Stimulated activated CD8-positive, alpha-beta memory T cell treated with anti-CD3 and anti-CD28 coated beads, Interleukin-4, amount 100 ng/mL, for 48 hours (primary cell): ENCODE measurements at places on chromosomes 6 and 20.

GRCh38 chr6:169474362-169474761, 220.7 kb upstream of the THBS2 start:
- DNase-seq = no peak

DNA sequence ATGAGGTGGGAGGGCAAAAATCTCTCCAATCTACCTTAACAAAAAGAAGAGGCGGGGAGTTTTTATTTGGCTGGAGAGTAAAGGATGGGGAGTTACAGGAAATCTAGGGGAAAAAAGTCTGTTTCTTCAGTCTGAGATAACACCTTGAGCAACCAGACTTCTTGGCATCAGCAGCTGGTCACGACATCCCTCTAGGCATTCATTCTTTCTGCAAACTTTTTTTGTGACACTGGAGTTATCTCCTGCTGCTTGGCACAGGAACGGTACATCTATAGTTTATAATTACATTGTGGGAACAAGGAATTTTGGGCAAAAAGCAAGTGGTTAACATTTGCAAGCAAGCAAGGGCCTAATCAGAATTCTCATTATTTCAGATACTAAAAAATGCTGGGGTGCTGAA, 50.6 kb upstream of the IFNGR1 start:
- no peak for DNase-seq

DNA sequence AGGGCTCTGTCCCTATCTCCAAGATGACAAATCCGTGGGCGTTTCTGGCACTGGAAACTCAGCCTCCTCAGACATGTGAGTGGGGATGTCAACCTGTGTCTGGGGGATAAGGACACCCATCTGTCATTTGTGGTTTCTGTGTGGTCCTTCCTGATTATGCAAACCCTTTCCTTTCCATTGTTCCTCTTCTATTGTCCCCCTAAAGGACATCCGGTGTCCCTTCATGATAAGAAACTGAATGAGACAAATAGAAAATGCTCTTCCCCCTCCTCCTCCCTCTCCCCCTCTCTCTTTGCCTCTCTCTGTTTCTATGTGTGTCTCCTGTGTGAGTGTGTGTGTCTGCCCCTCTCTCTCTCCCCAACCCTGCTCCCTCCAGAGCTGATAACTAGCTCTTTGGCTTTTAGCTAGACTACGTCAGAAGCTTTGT, 11.5 kb upstream of the GLP1R start:
- DNase-seq = no peak

DNA sequence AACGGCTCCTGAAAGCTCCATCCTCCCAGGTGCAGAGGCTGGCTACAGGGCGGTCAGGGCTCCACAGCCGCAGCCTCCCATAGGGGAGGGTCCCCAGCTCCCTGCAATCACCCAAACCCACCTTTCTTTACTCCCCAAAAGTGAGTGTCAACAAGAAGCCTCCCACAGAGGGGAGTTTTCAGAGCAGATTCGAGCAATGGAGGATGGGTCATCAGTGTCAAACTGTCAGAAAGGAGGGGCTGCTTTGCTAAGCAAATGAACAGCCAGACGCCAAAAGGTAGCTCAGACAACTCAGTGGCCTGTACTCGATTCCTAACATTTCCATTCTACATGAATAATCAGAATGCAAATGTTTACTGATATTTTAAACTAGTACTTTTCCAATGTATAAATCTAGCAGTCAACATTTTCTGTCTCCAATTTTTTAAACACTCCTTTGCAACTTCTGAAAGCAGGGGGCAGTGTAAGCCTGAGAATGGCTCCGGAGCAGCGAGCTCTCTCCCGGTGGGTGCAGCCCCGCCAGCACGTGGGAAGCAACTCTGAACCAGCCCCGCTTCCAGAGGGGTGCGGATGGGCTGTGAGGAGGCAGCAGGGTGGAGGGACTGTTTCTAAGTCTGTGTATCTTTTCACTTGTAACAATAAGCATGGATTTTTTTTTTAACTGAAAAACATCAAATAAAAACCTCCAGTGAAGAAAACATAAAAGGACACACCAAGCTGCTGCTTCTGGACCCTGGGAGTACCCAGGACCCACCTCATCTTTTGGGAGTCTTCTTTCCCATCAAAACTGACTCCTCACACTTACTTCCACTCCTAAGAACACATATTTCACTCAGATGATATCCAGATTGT, 54.9 kb downstream of the TAF4 start:
- peak; percentile 68 for DNase-seq

- no peak for DNase-seq
These were observed 11.7 kb upstream of the HS3ST5 start for GRCh38 chr6:114354482-114354881.

GRCh38 chr6:24766680-24767462, 7.9 kb upstream of the GMNN start:
- DNase-seq = no peak

DNA sequence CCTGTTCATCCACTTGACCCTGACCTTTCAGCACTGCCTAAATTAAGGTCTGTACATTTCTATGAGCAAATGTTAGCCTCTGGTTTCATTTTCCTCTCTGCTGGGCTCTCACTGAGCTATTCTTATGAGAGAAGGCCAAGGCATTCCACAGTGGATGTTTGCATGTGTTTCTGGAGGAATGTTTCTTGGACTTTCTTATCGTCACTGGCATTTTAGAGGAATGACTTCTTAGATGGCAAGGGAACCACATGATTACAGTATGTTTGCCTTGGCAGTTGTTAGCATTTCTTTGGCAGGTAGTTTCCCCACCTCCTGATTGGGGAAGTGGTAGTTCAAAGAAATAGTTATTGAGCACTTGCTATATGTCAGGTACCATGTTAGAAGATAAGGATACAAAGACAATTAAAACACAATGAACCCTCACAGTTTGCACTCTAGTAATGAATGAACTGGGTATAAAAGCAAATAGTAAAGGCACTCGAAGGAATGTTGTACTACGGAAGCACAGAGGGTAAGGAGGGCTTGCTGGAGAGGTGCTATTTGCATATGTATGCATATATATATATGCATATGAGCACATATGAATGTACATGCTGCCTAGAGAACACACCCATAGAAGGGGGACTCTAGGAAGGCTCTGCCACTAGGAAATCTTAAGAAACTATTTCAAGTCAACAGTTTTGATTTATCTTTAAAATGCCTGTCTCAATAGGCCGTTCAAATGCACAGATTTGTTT, 307.4 kb downstream of the EYA4 start:
- no peak for DNase-seq

GRCh38 chr20:8454137-8454712, 322.2 kb downstream of the PLCB1 start:
- DNase-seq = peak; percentile 24

DNA sequence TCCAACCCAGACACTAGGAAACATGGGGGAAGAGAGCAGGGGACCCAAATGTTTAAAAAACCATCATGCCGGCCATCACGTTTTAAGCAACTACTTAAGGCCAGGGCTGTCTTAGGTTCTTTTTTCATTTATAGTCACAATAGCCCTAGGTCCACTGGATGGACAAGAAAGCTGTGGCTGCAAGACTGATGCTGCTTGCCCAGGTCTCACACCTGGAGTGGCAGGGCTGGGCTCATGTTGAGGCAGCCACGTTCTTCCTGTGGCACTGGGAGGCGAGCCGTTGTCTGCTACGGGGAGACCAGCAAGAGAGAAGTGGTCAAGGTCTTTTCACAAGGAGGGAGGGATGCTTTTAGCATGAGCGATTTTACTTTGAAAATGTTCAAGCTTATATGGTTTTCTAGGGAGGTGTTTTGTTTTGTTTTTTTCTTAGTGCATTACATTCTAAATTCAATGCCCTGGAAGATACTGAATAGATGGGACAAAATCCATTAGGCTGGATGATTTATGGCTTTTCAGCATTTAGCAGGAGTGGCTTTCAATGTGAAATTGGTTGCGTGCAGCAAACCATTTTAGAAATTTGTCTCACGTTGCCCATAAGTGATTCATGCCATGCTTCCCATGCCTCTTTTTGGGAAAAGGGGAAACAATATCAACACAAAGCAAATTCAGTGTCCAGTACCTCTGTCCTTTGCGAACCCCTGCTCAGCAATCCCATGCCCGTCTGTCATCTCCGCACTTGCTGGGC, 106.6 kb upstream of the SNX9 start:
- DNase-seq = no peak

- DNase-seq = peak; percentile 72
These were observed 17.6 kb downstream of the PLAGL2 start for GRCh38 chr20:32189691-32190615.

GRCh38 chr6:35776364-35777215, at the start of gene CLPSL2:
CLPSL2 (plus strand) TSS chr6:35776598; CDS start chr6:35776619, 21 bp downstream.
- DNase-seq = no peak

DNA sequence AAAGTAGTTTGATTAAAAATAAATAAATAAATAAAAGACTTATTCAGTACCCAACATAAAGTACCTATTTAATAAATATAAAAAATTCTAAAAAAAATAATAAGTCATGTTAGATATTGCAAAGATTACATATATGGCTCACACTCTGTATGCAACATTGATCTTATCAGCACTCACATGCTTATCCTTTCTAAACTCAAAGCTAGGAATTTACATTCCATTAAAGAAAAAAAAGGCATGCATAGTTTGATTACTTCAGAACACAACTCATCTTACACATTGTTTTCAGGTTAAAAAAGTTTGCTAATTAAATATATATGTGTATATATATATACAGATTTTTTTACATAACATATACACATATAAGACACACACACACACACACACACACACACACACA, 96.4 kb downstream of the FILIP1 start:
- no peak for DNase-seq

GRCh38 chr6:106122938-106123656, 37.0 kb downstream of the PRDM1 start:
- DNase-seq = no peak

- DNase-seq = no peak
These were observed 18.5 kb downstream of the DST start for GRCh38 chr6:56624046-56624727.

- DNase-seq = no peak
These were observed 26.7 kb downstream of the FOXO3 start for GRCh38 chr6:108587258-108588059.

DNA sequence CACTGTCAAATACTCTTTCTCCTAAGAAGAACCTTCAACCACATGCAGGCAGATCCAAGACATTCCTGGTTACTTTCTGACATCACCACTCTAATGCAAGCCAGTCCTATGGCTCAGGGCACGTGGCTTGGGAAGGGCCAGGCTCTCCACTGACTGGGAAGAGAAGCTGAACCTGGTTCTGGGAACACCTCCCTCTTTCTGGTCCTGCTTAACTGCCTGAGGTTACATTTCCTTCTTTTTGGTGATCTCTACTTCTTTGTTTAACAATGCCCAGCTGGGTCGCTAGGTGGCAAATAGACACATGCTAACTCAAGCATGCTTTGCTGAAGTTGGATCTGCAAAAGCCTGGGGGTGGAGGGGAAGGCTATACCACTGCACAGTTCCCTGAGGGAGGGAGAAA, 249.8 kb downstream of the GMDS start:
- no peak for DNase-seq

DNA sequence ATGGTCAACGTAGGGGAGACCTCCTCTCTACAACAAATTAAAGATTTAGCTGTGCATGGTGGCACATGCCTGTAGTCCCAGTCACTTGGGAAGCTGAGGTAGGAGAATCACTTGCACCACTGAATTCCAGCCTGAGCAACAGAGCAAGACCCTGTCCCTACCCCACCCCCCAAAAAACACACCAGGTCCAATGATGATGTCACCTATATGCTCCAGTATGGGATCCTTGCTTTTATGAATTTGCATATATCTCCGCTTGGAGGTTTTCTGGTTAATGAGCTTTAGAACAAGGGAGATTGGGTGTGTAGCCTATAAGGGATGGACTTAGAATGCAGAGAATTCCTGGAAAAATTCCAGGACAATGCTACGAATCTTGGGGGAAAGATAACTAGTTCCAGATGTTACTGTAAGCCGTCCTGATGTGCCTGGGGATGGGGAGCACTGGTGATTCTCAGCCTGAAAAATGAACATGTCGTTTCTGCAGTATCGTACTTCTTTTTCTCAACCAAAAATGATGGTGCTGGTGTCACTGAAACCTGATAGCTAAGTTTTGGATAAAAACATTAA, 61.1 kb downstream of the ZBTB2 start:
- no peak for DNase-seq

DNA sequence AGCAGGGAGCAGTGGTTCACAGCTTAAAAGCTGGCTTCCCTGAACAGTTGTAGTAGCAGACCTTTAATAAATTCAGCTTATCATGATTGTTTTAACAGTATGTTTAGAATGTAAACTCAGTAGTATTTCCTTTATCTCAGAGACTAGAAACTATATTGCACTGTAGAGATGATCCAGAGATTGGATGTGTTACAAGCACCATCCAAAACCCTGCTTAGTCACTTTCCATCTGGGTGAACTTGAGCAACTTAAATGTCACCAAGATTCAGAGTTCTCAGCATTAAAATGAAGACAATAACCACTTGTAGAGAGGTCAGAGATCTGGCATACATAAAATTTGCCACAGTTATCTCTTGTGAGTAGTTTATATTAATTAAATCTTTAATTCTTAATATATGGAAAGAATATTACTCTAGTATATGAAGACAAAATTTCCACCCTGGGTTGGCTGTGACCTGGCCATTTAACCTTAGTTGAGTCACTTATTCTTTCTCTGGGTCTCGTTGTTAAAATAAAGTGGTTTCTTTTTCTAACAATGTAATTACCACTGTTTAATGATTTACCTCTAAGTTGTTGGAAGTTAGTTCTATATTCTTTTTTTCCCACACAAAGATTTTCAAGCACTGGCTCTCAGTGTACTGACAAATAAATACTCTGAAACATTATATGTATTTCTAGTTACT, 239.2 kb upstream of the FKBP1C start:
- no peak for DNase-seq

- DNase-seq = no peak
These were observed 92.5 kb downstream of the MAN1A1 start for GRCh38 chr6:119256978-119257462.

DNA sequence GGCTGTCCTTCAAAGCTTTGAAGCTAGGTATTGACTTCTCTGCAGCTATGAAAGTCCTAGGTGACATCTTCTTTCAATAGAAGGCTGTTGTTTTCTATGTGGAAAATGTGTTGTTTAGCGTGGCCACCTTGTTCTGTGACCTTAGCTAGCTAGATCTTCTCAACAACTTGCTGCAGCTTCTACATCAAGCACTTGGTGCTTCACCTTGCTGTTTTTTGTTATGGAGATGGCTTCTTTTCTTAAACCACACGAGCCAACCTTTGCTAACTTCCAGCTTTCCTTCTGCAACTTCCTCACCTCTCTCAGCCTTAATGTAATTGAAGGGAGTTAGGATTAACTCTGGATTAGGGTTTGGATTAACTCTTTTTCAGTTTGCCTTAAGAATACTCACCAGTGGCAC, 128.6 kb upstream of the MMS22L start:
- no peak for DNase-seq

GRCh38 chr20:60038400-60039008, 80.3 kb downstream of the CDH26 start:
- DNase-seq = no peak

DNA sequence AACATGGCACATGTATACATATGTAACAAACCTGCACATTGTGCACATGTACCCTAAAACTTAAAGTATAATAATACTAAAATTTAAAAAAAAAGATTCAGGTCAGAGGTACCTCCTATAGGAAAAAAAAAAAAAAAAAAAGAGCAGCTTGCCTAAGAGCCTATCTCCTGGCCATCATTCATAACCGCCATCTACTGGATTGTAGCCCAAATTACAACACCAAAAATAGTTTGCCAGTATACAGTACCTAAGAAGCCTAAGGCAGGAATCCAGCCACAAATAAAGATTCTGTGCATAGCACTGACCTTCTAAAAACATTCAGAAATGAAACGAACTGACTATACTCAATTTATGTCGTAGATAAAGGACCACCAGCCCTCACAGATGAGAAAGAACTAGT, 438.4 kb upstream of the ADGRB3 start:
- no peak for DNase-seq

GRCh38 chr6:54013966-54014365, 97.3 kb upstream of the MLIP start:
- no peak for DNase-seq

- no peak for DNase-seq
These were observed 6.9 kb upstream of the ZBTB12 start for GRCh38 chr6:31908791-31909190.
